Activated naive CD8-positive, alpha-beta T cell treated with anti-CD3 and anti-CD28 coated beads for 36 hours (primary cell): ENCODE measurements at places on chromosomes 1 and 21. TPM values are rescaled to one million over a fixed set of nuclear protein-coding genes. Genes with fewer than 3 reads are reported as not detected.

DNA sequence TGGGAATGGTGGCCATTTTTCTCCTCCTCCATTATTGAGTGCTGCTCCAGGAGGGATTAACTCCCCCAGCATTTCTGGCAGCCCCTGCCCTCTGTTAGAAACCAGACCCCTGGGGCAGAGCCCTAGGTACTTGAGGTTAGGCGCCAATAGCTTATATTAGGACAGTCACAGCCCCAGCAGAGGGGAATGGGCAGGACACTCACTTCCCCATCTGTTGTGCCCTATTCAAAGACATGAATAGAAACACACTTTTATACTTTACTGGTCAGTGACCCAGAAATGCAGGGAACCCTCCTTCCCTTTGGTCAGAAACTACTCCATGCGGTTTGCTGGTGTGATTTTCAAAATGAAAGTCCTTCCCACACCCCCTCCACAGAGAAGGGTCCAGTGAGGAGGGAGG, 267.7 kb downstream of the PTBP2 start:
- H3K27me3 ChIP-seq = peaks cover 7% of the 10 kb centered on the region
- H3K4me1 ChIP-seq = no peaks in the 10 kb centered on the region
- no peaks in the 10 kb centered on the region for H3K36me3 ChIP-seq

DNA sequence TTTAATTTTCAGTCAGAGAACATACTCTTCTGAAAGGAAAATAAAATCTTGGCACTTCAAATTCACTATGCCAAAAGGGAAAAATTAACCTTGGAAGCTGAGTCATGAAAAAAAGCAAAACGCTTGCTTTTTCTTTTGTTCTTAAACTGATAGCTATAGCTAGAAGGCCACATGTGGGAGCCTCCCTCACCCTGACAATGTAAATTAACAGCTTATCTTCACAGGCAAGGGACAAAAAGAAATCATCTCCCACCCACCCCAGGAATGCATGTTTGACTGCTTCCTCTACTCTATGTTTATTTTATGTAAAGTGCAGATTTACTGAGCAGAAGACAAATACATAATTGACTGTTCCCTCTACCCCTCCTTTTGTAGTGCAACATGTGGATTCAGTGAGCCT, 38.0 kb downstream of the EBNA1BP2 start:
- no peak overlapping the region for H3K4me3 ChIP-seq
- H3K27ac ChIP-seq = no peak overlapping the region
- no peaks in the 10 kb centered on the region for H3K4me1 ChIP-seq

GRCh38 chr1:201192261-201192788, 1.7 kb downstream of the IGFN1 start:
- H3K4me3 ChIP-seq = no peak overlapping the region
- no peaks in the 10 kb centered on the region for H3K36me3 ChIP-seq
- peaks cover 2% of the 10 kb centered on the region for H3K4me1 ChIP-seq
- DNase-seq = no peak

DNA sequence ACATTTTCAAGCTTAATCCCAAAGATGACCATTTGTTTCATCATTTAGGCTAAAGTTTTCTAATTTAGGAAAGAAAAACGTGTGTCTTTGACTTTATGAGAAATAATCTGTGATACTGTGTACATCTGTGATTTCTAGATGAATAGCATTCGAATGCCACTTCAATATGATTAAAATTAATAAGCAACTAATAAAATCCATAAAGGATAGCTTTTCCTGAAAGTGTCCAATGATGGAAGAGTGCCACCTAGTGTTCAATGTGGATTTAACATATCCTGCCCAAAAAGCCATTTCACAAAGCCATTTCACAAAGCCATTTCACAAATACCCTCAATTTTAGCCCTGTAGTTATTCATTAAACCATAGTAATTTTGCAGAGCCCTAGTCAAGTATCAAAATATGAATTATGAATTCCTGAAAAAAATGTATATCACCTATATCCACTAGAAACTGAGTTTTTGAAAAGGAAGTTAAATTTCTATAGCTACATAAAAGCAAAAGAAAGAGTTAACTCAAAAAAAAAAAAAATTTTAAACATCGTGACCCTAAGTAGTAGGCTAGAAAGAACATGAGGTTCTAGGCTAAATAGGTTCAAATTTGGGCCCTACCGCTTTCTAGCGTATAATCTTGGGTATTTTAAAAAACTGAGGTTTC, 19.1 kb downstream of the NME7 start:
- no peak overlapping the region for H3K4me3 ChIP-seq
- no peaks in the 10 kb centered on the region for H3K27me3 ChIP-seq
- peaks cover 19% of the 10 kb centered on the region for H3K4me1 ChIP-seq
- DNase-seq = no peak

GABPA gene
- 26.4 TPM for total RNA-seq

VPS13D gene
- total RNA-seq = 29.1 TPM

NOS1AP gene
- 0.21 TPM for total RNA-seq

- peaks cover 36% of the 10 kb centered on the region for H3K4me1 ChIP-seq
- H3K36me3 ChIP-seq = peaks cover 25% of the 10 kb centered on the region
- H3K4me3 ChIP-seq = peak overlapping the region; percentile 96
- H3K27ac ChIP-seq = peak overlapping the region; percentile 91
Observed at GRCh38 chr1:93079685-93080141, 630 bp downstream of the MTF2 start.

GRCh38 chr1:64433308-64433707, 36.6 kb upstream of the CACHD1 start:
- H3K36me3 ChIP-seq = no peaks in the 10 kb centered on the region
- H3K4me3 ChIP-seq = no peak overlapping the region
- no peak overlapping the region for H3K27ac ChIP-seq

DNA sequence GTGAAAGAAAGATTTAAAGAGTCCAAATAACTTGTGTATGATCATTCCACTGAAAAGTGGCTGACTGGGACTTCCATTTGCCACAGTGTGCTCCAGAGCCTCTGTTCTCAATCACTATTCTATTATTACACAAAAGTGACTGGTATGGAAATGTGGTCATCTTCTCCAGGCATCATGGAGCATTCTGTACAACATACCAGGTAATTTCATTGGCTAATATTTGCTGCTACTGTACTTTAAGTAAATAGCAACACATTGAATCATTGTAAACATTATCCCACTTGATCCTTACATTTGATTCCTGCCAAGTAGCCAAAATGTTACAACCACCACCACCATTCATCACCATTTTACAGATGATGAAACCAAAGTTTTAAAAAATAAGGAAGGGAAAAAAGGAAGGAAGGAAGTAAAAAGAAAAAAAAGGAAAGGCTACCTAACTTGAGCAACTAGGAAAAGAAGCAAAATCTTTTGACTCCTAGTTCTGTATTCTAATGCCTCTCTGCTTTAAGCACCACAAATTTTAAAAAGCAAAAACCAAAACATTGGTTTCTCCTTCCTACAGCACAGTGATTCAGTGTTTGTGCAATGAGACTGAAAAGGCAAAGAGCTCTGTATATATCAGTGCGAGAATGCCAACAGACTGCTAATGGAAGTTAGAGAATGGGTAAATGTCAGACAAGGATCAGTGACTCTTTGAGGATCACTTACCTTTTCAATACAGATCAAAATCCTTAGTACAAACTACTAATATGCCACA, 361.4 kb upstream of the PTBP2 start:
- H3K27me3 ChIP-seq = no peaks in the 10 kb centered on the region
- no peaks in the 10 kb centered on the region for H3K36me3 ChIP-seq
- DNase-seq = no peak

SMIM1 gene
- 1.5 TPM for total RNA-seq

- no peaks in the 10 kb centered on the region for H3K27me3 ChIP-seq
- H3K4me1 ChIP-seq = no peaks in the 10 kb centered on the region
- no peaks in the 10 kb centered on the region for H3K36me3 ChIP-seq
Observed at GRCh38 chr1:225371366-225372010, 56.4 kb downstream of the LBR start.

NEK2 gene
- 24.2 TPM for total RNA-seq

PRAMEF17 gene
- total RNA-seq = not detected

RHD gene
- not detected for total RNA-seq

- no peaks in the 10 kb centered on the region for H3K36me3 ChIP-seq
- H3K4me1 ChIP-seq = peaks cover 4% of the 10 kb centered on the region
- no peak for DNase-seq
Observed at GRCh38 chr1:22292011-22292788, 149.3 kb upstream of the WNT4 start.
